Skeletal muscle cell (primary cell): ENCODE measurements at places on chromosomes 12 and 14.

- DNase-seq: no peak
Observed at GRCh38 chr12:52423035-52423434, 11.1 kb downstream of the KRT75 start.

DNA sequence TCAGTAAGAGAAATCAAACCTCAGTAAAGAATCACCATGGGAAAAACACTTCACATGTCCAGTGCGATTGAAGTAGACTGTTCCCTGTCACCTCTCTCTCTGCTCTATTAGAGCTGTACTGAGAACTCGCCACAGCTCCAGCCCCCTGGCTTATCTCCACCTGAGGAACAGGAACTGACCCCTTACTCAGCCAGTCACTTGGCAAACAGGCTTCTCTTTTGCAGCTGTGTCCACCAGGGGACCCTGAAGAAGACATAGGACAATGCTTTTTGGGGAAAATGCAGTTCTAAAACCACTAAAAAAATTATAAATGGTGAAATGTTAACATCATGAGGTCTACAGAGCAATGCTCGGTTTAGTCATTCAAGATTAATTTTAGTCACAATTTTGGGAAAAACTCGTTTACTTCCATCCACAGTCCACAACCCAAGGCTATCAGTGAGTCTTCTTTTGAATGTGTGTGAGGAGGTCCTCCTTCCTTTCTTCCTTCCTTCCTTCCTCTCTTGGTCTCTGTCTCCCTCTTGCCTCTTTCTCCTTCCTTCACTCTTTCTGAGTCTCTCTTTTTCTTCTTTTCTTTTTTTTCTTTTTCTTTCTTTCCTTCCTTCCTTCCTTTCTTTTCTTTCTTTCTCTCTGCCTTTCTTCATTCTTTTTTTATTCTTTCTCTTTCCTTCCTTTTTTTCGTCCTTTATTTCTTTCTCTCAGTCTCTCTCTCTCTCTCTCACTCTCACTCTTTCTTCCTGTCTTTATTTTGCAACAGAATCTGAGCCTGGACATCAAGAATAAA, 1189.5 kb upstream of the TMEM132C start:
- DNase-seq: no peak

- no peak for DNase-seq
Observed at GRCh38 chr12:55906056-55906455, 21.6 kb downstream of the PYM1 start.

- no peak for DNase-seq
Observed at GRCh38 chr12:89890161-89890560, 181.5 kb upstream of the ATP2B1 start.

GRCh38 chr14:50242096-50242495, 10.7 kb upstream of the SOS2 start:
- DNase-seq: no peak

DNA sequence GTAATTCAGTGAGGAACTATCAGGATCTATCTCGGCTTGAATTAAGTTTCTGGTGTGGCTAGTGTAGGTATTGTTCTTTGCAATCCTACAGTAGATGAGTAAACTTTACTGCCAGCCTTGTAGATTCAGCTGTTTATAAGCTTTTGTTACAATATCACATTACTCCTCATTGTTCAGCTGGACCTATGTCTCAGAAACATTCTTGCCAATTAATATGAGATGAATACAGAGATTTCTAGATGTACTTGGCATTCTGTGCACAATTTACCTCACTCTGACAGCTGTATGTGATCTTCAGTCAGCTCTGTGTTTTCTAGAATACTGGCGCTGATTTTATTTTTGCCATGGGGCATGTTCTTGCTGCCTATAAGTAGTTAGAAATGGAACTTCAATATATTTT, 55.7 kb downstream of the METTL25 start:
- peak; percentile 47 for DNase-seq

- peak; percentile 59 for DNase-seq
Observed at GRCh38 chr14:52862632-52863333, 71.4 kb upstream of the GNPNAT1 start.

DNA sequence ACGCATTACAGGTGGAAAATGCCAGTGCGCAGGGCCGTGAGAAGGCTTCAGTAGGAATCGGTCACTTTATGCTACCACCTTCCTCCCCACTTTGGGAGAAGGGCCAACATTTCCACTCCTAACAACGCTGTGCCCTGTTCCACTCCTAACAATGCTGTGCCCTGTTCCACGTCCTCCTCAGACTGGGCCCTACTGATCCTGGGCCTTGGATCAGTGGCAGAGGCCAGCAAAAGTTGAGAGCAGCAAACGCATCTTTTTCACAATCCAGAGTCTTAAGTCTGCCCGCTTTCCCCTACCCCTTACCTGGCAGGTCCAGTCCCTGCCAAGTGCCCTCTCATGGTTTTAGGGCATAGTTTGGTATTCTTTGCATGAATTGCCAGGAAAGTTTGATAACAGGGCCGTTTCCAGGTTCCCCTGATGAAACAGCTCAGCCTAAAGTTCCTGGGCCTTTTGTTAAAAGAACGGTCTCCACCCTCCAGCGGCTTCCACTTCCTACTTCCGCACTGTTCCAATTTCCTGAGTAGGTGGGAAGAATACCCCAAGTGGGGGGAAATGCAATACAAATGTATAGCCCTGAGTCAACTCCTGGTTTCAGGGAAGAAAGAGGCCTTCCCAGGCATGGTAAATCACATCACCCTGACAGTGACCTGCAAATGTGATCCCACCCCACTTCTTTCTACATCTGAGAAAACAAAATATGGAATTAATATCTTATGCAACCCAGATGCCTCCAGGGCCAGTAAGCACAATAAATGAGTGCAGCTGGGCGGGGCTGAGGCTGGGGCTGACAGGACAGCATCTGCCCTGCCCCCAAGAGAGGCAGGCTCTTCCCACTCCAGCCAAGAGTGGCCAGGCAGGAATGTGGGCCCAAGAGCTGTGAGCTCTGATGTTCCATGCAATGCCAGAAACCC, 15.0 kb downstream of the KCTD10 start:
- peak; percentile 90 for DNase-seq

- DNase-seq: no peak
Observed at GRCh38 chr12:51896236-51896635, 8.3 kb downstream of the ANKRD33 start.

- no peak for DNase-seq
Observed at GRCh38 chr12:89236748-89237383, 115.4 kb downstream of the DUSP6 start.

GRCh38 chr12:77442633-77443032, 377.3 kb upstream of the E2F7 start:
- DNase-seq: peak; percentile 3

GRCh38 chr14:61110316-61111082, 129.5 kb downstream of the SLC38A6 start:
- no peak for DNase-seq

DNA sequence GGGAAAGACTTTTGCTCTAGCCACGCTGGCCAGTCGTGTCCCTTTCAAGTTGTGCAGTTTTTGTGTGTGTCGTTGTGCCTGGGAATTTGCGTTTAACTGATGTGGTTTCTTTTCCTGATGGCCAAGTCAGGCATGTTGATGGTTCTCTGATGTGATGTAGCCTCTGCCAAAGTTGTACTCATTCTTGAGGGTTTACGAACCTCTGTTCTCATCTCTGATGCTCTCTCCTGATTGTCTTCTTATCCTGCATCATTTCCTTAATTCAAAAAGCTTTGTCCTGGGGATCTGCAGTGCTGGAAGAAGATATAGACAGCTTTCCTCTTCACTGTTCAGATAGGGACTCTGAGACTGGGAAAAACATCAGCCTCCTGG, 25.4 kb downstream of the CD9 start:
- no peak for DNase-seq

GRCh38 chr12:96907671-96908422, 790 bp downstream of the NEDD1 start:
- DNase-seq: no peak

GRCh38 chr12:93616584-93617101, 44.2 kb downstream of the SOCS2 start:
- no peak for DNase-seq

DNA sequence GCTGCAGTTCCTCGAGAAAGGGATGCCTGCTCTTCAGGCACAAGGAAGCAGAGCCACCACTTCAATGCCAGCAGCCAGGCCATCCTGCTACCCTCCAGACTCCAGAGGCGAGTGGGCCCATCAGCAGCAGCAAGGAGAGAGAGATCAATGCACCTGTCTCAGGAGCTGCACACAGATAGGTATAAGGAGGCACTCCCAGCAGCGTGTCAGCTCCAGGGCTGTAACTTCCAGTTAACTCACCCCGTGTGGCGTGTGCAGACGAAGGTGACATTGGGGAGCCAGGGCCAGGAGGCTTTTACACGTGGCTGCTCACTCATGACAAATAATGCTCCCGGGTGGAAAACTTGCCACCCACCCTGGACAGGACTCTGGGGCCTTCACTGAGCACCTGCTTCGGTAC, 24.2 kb downstream of the GALNT16 start:
- no peak for DNase-seq

DNA sequence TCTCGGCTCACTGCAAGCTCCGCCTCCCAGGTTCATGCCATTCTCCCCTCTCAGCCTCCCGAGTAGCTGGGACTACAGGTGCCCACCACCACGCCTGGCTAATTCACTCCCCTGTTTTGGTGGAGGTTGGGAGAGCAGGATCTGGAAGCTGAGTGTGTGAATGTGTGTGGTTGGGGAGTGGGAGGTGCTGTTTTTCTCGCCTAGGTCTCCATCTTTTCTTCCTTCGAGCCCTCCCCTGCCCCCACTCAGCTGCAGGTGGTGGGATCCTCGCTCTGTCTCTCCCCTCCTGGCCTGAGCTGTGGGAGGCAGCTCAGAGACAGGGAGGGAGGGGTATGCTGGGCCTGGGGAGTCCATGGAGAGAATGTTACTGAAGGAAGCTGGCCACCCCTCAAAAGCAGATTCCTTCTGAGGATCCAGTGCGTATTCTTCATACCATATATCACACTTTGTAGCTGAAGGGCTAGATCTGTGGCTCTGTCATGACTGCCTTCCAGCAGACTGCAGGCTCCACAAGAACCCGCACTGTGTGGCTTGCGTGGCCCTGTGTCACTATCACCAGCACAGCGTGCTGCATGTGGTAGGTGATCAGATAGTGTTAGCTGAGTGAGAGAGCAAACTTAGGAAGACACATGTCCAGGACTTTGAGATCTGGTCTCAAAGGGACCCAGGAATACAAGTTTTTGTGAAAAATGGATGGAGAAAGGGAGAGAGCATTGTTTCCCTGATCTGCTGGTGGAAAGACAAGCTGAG, 2.8 kb downstream of the KRT83 start:
- DNase-seq: no peak

GRCh38 chr14:38786921-38787320, 316.1 kb downstream of the SEC23A start:
- no peak for DNase-seq

DNA sequence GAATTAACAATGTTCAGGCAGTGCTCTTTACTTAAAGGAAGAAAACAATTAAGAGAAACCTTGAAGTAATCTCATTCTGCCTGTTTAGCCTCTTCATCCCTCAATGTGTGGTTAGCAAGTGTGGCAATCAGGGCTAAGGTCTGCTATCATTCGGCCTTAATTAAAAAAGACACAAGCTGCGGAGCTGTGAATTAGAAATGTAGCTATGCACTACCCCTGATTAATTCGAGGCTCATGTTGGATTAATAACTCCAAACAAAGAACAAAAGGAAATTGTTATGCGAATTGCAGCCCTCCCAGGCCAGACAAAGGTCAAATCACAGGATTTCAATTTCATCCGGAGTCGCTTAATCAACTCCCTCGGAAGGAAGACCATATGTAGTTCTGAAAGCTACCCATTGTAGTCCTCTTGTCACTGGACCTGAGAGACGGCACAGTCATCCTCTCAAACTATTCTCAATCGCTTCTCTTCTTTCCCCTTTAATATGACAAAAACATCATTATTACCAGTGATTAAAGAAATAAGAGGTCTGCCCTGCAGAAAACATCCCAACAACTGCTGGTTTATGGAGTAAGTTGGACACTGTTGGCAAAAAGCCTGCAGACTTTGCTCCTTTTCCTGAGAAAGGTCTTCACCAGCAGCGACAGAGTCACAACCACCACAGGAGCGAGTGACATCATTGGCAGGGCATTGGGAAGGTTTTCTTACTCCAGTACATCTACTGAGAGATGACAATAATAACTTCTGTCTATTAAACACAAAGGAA, 71.1 kb upstream of the SOX5 start:
- DNase-seq: no peak

GRCh38 chr14:100383727-100384158, 60.6 kb downstream of the SLC25A47 start:
- no peak for DNase-seq

DNA sequence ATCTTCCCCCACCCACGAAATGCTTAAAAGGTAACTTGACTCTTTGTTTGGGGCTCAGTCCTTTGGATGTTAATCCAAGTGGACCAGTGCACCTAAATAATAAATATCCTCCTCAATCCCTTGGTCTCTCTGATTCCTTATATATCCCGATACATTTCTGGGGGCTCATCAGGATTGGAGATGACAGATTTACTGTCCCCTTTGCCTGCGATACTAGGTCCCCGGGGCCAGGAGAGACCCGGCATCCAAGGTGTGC, 26.3 kb downstream of the KLRK1 start:
- DNase-seq: no peak

- DNase-seq: no peak
Observed at GRCh38 chr12:71872972-71873371, 33.4 kb downstream of the TBC1D15 start.

- DNase-seq: peak; percentile 11
Observed at GRCh38 chr12:66190519-66191370, 1.7 kb downstream of the IRAK3 start.

DNA sequence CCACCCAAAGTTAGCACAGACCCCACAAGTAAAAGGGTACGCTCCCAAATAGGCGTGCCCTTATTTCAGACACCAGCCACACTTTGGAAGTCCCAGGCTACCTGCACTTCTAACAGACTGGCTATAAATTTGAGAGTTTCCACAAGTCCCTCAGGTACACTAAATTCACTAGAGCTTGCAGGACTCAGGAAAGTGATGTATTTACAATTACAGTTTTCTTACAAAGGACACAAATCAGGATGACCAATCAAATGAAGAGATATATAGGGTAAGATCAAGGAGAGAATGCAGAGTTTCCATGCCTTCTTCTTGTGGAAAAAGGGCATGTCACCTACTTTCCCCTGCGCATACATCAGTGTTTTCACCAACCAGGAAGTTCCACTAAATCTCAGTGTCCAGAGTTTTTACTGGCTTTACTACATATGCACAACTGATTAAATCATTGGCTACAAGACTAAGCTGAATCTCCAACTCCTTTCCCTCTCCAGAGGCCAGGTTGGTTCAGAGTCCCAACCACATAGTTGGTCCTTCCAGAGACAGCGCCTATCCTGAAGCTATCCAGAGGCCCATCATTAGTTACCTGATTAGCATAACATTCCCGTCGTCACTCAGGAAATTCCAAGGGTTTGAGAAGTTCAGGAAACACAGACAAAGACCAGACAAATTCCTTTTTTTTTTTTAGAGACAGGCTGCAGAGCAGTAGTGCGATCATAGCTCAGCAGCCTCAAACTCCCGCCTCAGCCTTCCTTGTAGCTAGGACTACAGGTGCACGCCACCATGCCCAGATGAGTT, 84.2 kb downstream of the DENND5B start:
- DNase-seq: no peak

- DNase-seq: no peak
Observed at GRCh38 chr14:57501039-57501557, 7.4 kb upstream of the CCDC198 start.
